ENCODE measurements at places on chromosomes 6 and 20.

GRCh38 chr20:10314198-10314597, 95.6 kb downstream of the SNAP25 start:
- no peak for DNase-seq

DNA sequence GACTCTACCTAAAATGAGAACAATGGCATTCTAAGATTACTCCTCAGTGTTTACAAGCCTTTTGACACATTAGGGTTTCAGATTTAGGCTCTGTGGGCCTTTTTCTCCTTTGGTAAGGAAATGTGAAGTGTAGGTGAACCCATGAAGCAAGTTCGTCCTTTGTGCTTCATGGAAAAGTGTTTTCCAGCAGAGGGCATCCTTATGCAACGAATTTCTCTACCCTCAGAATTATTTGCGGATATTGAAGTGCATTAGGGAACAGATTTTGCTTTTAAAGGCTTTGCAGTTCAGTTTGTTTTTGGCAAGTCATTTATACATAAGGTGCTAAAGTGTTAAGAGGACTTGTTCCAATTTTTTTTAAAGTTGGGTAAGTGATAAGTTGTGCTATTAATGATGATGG, 55.7 kb upstream of the FERMT1 start:
- DNase-seq, result no peak

DNA sequence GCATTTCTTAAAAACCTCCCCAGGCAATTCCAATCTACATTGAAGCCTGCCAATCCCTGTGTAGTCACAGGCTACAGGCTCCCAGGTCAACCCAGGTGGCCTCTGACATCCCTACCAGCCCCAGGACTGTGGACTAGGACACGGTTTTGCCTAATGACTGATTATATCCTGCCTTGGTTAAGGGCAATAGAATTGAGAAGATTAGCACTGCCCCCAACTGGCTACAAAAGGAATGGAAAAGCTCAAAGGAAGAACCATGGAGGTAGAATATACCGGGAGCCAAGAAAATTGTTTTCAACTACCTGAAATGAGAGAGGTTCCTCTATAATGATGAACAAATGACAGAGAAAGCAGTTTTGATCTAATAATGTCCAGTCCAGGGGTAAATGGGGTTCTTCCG, 421.1 kb upstream of the AGPAT4 start:
- no peak for DNase-seq

GRCh38 chr20:58523072-58523970, 8.1 kb upstream of the APCDD1L start:
- DNase-seq, result no peak

GRCh38 chr6:14231501-14232280, 114.1 kb downstream of the CD83 start:
- no peak for DNase-seq

DNA sequence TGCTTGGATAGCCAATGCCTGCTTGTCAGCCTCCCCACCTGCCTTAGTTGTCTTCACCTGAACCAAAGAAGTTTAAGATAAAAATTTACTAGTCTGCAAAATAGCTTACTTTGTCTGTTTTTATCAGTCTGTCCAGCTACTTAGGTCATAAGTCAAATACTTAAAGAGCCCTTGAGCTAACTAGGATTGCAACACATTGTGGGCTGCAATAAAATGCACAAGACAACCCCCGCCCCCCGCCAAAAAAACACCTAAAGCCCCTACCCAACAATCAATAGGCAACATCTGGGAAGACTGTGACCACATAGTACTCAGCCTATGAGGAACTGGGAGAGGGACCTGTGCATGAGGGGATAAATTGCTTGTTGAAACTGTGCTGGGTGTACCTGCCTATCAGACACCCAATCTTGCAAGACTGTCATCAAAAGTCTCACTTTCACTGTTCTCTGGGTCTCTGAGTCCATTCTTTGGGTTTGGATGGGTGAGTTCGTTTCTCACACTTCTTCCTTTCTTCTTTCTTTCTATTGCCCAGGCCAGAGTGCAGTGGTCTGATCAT, 27.3 kb upstream of the ABCC10 start:
- no peak for DNase-seq

DNA sequence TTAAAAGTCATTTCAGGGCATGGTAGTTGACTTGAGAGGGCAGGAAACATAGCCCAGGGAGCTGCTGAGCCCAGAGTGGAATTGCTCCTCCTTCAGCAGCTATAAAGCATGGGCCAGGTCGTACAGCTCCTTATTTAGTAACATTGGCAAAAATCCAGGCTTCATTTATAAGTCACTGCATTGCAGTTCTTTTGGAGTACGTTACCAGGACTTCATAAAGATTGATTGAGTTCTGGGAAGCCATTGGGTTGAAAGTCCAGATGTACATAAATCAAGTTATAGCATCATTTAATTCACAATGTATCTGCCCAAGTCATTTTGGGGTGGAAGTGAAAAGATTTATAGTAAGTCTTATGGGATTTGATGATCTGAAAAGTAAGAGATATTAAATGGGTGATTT, 53.0 kb upstream of the ANKEF1 start:
- DNase-seq, result no peak

DNA sequence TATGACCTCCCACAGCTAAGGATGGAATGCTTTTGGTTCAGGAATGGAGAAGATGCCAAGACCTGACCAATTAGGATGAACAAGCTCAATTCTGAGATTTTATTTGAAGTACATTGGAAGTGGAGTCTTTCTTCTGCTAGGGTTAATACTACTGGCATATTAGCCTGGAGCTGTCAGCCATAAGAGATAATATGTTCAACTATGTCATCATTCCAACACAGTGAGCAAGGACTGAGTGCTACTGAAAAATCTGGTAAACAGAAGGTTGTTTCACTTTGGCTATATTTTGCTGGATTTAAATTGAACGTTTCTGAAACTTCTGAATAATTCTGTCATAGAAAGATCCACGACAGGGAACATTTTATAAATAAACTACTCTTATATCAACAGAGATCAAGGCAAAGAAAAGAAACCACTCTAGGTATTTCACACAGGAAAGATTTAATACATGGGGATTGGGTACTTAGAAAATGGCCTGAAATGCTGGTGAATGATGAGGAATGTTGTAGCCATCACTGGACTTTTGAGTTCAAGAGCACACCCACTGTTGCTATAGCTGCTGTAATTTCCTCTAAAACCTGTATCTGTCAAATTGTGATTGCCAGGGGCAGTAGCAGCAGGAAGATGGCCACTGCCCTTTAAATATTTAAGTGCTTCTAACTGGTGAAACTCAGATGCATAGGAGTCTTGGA, 200.5 kb downstream of the PLCB4 start:
- no peak for DNase-seq

- no peak for DNase-seq
These were observed 36.6 kb downstream of the CRISP2 start for GRCh38 chr6:49676671-49677281.

DNA sequence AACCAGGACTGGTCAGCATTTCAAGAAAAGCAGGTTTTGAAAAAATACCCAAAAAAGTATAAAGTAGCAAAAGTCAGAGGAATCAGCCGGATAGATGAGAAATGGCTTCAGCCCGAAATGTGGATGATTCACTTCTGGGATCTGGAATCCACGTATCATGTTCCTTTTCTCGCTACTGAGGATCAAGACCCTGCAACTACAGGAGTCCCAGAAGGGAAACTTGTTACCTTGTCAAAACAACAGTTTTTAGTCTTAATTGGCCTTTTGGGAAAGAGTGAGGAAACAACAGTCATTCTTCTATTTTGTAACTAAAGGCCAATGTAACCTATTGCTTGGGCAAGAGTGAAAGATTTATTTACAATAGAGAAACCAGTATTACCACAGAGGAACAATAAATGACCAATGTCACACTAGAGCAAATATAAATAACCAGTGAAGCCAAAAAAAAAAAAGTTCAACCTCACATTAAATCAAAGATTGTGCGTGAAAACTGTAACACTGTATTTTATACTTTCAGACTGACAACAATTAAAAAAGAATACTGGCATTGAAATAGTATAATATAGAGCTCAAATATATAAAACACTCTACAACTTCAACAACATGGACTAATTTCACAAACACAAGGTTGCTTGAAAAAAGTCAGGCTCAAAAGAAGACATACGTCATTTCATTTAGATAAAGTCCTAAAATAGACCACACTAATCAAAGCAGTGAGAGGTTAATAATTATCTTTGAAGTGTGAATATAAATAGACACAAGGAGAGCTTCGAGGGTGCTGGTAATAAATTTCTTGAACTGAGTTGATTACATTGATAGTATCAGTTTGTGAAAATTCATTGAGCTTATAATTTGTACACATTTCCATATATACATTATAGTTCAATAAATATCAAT, 116.2 kb downstream of the GFRAL start:
- no peak for DNase-seq

Measured in GF-D8 (cell line).